Stimulated activated CD8-positive, alpha-beta memory T cell treated with anti-CD3 and anti-CD28 coated beads, Interleukin-7, amount 100 ng/mL, for 1 hour (primary cell): ENCODE measurements at places on chromosomes 7 and 10.

GRCh38 chr10:114821915-114822443 is 399 bp downstream of the FHIP2A start:
- peak; percentile 4 for DNase-seq

GRCh38 chr10:78964952-78965633 is 103.7 kb upstream of the ZMIZ1 start:
- DNase-seq: no peak

- no peak for DNase-seq
Measured at GRCh38 chr7:47967123-47967522, 12.3 kb downstream of the HUS1 start.

DNA sequence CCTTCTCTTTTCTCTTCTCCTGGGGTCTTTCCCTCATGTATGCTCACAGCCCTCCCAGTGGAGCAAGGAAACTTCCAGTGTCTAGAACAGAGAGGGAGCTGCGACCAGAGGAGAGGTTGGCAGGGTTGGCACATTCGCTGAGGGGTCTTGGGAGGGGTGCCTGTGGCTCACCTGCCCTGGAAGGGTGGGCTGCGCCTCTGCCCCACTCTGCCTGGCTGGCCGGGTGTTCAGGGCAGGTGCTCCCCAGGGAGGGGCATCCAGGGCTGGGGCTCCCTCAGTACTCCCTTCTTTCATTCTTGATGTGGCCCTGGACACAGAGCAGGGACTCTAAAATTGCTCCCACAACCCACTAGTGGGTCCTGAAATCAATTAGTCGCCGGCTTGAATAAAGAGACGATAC is 16.9 kb downstream of the SHH start:
- no peak for DNase-seq

DNA sequence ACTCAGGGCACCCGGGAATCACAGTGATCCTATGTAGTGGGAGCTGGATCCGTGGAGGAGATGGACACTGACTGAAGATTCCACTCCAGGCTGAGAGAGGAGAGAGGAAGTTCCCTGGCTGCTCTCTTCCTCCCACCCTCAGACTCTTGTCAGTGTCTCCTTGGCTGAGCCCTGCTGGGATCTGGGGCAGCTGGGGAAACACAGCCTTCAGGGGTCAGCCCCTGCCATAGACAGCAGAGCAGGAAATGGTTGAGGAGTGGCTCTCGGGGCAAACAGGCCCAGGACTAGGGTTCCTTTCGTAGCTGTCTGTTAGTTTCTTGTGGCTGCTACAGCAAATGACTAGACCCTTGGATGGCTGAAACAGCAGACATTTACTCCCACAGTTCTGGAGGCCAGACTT is 174.4 kb upstream of the BMPER start:
- DNase-seq: no peak

DNA sequence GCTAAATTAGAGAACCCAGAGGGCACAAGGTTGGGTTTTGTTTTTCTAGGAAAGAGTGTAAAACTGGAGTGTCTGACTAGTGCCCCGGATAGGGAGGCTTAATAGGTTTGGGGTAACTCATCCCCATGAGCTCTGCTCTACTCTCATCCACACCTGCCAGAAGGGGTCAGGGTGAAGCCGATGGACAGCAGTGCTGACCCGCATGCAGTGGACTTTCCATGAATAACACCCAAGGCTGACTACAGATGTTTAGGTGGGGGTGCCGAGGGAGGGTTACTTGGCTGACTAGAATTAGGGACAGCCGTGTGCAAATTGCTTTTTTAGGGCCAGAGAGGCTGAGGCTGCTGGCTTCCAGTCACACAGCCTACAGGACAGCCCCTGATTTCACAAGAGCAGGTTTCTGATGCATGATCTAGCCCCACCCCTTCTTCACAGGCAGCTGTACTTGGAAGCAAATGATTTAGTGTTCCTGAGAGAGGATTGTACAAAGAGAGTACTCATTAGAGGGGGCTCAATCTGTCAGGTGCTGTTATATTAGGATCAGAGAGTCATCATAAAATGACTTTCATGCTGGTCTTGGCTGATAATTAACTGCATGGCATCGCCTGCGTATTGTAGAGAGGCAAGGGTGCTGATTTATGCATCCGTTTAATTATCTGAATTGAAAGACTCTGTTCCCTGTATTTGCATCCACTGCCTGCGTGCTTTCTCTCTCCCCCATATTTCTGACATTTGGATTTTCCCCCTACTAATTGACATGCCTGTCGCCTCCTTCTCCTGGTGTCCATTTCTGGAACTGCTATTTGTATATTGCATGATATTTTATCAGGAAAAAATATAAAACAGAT is 9.5 kb downstream of the INHBA start:
- no peak for DNase-seq
